ENCODE measurements at places on chromosomes 13 and 19.

GRCh38 chr19:14073925-14074838 is 1.6 kb downstream of the MISP3 start:
- DNase-seq: no peak
- no peak overlapping the region for H3K4me3 ChIP-seq
- H3K27ac ChIP-seq: no peak overlapping the region
- H3K4me1 ChIP-seq: peaks cover 1% of the 10 kb centered on the region
- H3K27me3 ChIP-seq: peaks cover 6% of the 10 kb centered on the region
- H3K36me3 ChIP-seq: no peaks in the 10 kb centered on the region

DNA sequence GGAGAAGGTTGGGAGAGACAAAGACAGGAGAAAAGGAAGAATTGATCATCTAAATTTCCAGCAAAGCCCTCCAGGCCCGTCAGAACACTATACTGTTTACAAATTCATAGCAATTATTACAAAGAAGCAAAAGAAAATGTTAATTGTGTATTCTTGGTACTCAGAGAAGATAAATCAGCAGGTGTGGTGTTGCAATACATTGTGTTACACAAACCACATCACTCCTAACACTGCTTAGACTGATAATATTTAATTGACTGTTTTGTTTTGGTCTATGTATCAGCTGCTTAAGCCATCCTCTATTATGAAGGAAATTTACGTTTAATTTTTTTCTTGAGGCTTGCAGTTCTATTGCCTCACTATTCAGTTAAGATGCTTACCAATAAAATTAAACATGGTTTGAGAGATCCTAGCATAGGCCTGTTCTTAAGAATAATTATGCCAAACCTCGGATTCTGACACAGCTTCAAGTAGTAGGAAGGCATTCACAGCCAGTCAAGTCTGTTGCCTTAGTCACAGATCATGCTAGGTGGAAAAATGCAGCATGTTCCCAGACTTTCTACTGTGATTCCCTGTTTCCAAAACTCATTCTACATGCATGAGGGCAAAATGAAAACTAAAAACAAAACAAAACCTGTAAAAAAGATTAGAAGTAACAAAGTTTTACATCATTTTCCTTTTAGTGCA is 129.2 kb downstream of the TBC1D4 start:
- no peaks in the 10 kb centered on the region for H3K27me3 ChIP-seq
- no peaks in the 10 kb centered on the region for H3K4me1 ChIP-seq
- no peak for DNase-seq
- no peaks in the 10 kb centered on the region for H3K36me3 ChIP-seq
- H3K4me3 ChIP-seq: no peak overlapping the region

DNA sequence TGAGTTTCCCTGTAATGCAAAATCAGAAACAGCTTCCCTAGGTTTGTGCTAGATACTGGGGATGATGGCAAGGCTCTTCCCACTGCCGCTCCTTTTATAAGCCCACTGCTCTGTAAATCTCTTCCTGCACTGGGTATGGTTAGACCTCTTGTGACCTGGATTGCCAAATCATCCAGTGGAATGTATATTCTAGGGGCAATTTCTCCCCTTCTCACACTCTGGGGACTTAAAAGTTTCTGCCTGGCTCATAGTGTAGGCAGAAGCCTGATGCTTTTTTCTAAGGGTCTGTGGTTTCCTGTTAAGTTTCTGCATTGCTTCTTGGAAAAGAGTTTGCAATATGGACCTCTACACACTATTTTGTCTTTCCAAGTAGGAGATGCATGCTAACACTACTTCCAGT is 1582.0 kb upstream of the PCDH20 start:
- H3K36me3 ChIP-seq: no peaks in the 10 kb centered on the region
- no peak for DNase-seq
- no peak overlapping the region for H3K4me3 ChIP-seq

DNA sequence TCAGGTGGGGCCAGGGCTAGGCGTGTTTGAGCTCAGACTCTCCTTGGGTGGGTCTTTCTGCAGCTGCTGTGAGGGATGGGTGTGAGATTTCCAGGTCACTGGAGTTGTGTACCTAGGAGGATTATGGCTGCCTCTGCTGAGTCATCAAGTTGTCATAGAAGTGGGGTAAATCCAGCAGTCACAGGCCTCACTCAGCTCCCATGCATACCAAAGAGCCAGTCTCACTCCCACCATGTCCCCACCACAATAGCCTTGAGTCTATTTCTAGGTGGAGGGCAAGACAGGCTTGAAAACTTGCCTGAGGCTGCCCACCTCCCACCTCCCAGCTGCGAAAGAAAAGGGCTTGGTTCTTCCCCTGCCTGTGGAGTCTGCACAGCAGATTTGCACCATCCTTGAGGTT is 194.0 kb upstream of the PCDH17 start:
- no peaks in the 10 kb centered on the region for H3K4me1 ChIP-seq
- no peak overlapping the region for H3K27ac ChIP-seq
- DNase-seq: peak; percentile 8
- no peaks in the 10 kb centered on the region for H3K36me3 ChIP-seq
- H3K27me3 ChIP-seq: no peaks in the 10 kb centered on the region

GRCh38 chr13:93690139-93690538 is 463.5 kb downstream of the GPC6 start:
- DNase-seq: peak; percentile 37
- no peak overlapping the region for H3K4me3 ChIP-seq
- H3K36me3 ChIP-seq: no peaks in the 10 kb centered on the region

Measured in mesendoderm (in vitro differentiated cells).